ENCODE measurements at places on chromosomes 5 and 9.

DNA sequence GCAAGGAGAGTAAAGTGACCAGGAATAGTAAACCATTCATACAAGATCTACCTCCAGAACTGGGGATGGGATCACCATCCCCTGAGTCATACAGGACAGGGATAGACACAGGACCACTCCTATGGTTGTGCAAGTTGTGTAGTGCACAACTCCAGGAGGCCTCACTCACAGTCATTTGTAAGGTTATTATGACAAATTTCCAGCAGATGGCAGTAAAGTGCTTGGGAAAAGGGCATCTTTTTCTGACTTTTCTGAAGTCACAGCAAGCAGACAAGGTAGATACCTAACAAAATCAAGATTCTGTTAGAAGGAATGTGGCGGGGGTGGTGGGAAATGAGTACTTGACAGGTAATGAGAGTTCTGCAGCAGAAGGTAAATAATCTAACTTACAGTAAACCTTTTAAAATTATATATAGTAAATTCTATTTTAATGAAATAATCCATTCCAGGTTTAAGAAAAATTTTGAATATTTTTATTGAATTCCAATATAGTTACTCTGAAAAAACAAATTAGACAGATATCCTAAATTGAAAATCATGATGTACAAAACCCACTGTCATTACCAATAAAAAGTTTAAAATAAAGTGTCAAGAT, 16.7 kb upstream of the KIF27 start:
- no peak for DNase-seq

DNA sequence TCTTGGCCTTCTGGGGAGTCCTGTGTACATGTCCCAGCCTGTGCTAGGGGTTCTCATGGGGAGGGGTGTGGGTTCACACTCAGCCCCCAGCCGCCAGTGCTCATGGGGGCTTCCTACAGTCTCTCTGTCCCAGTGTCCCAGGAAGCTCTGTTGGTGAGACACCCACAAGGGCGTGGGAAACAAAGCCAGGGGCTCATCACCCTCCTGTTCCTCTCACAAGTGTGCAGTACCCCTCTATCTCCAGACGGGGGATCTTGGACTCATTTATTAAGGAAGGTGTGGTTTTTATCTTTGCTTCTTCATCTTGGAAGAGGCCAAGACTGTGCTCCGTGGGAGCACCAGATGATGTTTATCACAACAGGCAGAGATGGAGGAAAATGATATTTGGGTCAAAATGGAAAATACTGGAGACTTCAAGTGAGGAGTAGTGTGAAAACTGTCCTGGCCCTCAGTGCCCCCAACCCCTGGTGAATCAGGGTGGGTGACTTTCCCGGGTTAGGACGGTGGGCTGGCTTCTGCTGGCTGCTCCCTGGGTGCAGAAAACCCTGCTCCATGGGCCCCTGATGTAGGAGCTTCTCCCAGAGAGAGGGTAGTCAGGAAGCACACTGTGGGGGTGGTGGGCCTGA, 15.2 kb downstream of the TMEM171 start:
- peak; percentile 7 for DNase-seq

- DNase-seq: no peak
These were observed 88.9 kb upstream of the TRIO start for GRCh38 chr5:14054111-14054854.

GRCh38 chr9:16898464-16898863, 28.0 kb upstream of the BNC2 start:
- DNase-seq: no peak

DNA sequence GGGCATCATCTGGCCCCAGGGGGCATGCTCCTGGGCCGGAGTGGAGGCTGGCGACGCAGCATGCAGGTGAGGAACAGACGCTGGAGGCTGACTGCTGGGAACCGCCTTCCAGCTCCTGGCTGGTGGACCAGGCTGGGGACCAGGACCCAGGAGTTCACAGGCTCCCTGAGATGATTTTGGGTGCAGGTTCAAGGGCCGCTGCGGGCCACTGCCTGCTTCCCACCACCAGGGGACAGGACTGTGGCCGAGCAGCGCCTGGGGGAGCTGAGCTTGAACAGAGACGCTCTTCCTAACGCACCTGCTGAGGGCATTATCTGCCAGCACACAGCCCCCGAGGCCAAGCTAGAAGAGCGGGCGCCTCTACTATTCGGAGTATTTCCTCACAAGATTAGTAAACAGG, 132.1 kb upstream of the RAPGEF1 start:
- no peak for DNase-seq

DNA sequence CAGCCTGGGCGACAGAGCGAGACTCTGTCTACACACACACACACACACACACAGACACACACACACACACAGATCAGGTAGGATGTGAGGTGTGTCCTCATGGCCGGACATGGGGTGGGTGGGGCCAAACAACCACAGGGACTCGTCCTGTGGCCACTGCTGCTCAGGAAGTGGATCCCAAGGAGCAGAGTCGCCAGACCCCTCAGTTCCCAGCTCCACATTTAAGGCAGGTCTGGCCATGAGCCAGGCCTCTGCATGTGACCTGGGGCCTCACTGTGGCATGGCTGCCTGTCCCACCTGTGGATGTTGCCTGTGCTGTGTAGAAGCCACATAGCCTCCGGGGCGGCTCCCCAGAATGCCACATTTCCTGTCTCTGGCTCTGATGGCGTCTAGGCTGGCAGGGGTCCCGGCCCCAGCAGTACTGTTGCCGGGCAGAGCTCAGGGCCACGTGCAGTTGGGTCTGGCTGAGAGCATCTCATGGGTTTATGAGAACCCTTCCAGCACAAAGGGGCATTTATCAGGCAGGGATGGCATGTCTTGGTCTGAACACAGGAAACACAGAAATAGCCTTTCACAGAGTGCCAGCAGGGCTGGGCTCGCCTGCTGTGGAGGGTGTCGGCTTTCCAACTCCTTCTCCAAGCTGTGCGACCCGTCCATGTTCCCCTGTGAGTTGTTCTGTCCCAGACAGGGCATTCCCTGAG, 9.9 kb upstream of the NINJ1 start:
- no peak for DNase-seq

DNA sequence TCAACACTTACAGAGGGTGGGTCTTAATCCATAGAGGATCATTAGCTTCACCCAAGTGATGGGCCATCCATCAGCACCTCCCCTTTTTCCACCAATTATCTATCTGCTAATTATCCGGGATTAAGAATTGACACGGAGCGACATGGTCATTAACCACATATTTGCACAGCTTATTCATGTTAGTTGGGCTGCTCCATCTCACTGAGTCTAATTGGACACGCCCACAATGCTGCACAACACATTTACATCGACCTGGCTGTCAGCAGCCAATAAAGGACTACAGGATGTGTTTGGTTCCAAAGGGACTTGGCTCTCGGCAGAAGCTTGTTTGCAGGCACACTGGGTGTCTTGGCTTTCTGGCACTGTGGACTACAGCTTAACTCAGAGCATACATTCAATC, 21.6 kb downstream of the FOXE1 start:
- DNase-seq: no peak

DNA sequence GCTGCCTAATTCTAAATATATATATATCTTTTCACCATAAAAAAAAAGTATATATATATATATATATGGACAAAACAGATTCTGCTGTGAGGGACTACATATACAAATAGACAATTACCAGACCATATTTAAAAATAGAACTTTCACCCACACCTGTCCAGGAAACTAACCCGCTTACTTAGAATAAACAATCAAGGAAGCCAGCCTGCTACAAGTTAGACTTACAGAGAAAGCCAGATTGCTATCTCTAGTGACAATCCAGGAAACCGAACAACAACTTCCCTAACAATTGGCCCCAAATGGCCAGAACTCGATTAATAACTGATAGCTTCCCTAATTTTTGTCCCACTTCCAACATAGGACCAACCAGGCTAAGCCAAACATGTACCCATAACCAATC, 5.9 kb downstream of the GLDC start:
- no peak for DNase-seq

DNA sequence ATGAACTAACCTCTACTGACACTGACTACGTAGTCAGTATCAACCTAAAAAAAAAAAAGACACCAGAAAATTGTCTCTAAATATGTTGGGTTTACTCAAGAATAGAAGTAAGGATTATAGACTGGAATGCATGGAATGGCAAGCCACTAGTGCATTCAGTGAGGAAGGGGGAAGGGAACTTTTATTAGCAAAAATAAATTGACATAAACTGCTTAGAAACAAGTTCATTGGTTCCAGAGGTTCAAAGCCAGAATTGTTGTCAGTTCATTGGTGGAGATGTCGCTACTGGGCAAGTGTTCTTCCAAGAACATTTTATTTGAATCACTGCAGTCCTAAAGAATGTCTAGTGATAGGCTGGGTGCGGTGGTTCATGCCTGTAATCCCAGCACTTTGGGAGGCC, 26.1 kb upstream of the AOPEP start:
- no peak for DNase-seq

GRCh38 chr5:83567741-83568140, 96.2 kb downstream of the VCAN start:
- peak; percentile 49 for DNase-seq

DNA sequence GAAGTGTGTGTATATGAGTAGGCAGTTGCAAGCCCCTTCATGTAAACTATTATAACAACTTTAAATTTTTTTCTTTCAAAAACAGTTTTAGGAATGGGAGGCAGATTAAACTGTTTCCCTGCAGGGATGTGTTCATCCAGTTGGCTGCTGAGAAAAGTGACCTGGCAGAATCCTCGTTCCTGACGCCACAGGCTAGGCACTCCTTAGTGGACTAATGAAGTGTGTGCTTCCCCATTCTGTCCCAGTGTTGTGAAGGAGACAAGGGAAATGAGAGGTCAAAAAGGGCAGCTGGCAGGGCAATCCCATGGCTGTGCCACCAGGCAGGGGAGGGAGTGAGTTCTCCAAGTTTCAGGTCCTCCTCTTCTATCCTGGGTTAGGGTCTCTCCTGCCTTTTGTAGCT, 59.8 kb downstream of the FOXD1 start:
- no peak for DNase-seq

DNA sequence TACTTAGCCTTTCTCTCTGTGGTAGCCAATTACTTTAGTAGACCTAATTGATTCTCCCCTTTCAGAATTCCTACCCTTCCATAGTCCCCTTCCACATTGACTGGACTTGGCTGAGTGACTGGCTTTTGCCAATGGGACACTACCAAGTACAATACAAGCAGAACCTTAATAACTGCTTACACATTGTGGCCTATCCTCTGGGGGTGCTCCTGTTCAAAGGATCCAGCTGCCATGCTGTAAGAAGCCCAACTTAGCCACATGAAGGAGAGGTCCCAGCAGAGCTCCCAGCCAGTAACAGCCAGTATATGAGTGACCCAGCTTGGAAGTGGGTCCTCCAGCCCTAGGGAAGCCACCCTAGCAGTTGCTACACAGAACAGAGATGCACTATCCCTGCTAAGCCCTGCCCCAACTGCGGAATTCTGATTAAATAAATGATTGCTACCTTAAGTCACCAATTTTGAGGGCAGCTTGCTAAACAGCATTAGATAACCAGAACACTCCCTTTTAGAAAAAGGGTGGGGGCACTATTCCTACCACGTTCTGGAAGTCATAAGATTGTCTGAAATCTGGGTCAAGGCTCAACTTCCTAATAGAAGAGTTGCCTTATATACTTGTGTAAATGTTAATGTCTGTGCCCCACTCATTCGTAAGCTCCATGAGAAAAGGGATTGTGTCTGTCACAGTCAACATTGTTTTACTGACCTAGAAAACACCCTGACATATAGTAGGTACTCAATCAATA, 11.1 kb upstream of the APTX start:
- DNase-seq: no peak

GRCh38 chr5:16975950-16976624, 40.0 kb upstream of the MYO10 start:
- no peak for DNase-seq

GRCh38 chr5:27312291-27312893, 274.0 kb upstream of the CDH9 start:
- DNase-seq: no peak

- DNase-seq: no peak
These were observed 63.3 kb upstream of the SLC30A5 start for GRCh38 chr5:69030358-69031062.

- no peak for DNase-seq
These were observed 150.2 kb upstream of the PHYKPL start for GRCh38 chr5:178382754-178383164.

DNA sequence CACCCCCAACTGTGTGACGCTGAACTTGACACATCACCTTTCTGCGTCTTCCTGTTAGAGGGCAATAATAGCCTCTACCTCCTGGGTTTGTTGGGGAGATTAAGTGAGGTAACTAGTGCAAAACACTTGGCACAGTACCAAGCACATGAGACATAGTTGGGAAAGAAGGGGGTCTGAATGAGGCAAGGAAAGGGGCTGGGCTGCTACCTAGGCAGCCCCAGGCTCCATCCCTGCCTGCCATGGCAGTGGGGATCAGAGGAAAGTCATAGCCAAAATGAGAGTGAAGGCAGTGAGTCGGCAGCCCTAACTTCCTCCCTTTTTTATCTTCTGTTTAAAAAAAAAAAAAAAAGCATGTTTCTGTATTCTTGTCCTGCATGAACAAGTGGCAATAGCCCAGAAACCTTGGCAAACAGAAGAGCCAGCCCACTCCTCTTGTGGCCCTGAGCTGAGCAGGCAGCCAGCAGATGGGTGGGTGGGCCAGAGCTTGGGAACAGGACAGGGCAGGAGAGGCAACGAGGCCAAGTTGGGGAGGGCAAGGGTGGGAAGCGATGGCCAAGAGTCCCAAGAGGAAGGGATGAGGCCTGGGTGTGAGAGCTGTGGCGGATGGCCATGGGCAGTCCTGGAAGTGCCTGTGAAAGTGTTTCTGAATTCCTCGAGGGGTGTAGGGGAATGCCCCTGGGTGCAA, 11.4 kb downstream of the CAMK2A start:
- no peak for DNase-seq

DNA sequence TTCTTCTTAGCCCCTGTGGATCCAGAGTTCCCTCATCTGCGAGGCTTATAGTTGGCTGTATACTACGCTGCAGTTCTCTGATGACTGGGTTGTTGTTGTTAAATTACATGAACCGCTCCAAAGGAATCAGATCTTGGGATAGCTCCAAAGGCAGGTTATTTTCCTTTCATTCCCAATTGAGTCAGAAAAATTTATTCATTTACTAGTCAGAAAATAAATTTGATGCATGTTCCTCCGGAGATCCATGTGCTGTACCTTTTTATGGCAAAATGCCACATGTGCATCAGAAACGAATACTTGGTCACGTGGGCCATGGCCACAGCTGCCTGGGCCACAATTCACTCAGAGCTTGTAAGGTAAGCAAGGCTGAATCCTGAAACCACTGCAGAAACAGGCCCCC, 304.0 kb downstream of the NR2F1-AS1 start:
- DNase-seq: no peak

GRCh38 chr9:131097948-131098278, 1.6 kb downstream of the AIF1L start:
- no peak for DNase-seq

DNA sequence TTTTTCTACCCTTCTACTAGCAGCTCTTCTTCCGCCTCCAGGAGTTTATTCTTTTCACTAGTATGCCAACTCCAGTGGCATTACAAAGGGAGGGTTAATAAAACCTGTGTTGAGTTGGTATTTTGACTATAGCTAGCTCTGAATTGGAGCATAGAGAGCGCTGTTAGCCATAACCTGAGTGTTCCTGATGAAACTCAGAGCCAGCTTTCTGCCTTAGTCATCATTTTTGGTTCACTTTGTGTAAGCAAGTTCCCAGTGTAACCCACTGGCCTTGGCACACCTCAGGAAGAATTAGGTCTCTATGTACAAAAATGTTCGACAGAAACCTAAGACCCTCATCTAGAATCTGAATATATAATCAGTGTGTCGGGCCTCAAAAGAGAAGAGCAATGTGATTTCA, 238.9 kb downstream of the NR3C1 start:
- no peak for DNase-seq
